ENCODE measurements at places on chromosomes 7 and 10.

DNA sequence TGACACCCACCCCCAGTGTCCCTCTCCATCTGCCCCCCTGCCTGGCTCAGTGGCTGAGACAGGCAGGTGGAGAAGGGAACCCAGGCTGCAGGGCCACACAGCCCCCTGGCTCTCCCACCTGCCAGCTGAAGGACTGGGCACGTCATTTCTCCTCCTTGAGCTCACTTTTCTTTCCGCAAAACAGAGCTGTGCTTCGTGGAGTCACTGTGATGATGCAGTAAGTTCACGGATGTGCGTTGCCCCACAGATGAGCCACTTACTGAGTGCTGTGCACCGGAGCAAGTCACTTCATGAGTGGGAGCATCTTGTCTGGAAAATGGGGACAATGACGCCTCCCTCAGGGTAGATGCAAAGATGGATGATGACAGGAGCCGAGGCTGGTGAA lies 2.7 kb downstream of the OPN4 start:
- DNase-seq: no peak

DNA sequence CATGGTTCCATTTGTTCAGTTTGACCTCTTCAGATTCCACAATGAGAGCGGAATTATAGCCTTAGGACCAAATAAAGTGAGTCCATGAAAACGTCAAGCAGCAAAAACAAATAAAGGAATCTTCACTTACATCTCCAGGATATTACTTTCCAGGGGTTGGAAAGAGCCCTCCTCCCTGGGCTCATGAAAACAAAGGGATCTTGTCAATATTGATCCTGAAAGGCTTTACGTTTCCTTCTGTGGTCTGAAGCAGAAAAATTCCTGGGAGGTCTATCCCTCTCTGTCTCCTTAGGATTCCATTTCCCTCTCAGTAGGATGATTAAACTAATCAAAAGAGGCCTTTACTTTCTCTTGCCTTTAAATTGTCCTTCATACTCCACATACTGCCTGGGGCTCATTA lies 293.5 kb downstream of the GPAM start:
- DNase-seq: no peak

- no peak for DNase-seq
These were observed 6.4 kb upstream of the MMP21 start for GRCh38 chr10:125782054-125782453.

DNA sequence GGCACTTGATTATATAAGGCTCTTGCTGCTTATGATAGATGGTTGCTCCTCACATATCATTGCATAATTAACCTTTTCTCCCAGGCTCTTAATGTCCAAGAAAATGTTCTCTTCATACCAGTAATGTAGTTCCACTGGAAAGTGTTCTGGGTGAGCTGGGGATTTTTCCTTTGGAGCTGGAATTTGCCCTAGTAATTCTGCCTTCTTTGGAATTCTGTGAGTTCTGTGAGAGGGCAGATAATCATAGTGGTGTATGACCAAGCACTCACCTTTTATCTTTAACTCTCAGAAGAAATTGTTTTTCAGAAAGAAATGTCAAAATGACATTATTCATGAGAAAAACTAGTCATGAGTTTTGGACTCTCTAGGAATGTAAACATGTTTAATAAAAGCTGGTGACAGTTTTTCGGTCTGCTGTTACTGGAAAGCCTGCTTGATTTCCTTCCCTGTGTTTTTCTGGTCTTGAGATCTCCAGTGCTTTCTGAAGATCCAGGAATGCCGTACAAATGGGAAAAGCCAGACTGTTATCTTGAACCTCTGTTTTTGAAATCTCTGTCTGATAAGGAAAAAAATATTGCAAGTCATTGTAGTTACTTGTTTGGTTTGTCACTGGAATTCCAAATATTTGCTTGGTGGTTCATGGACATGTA lies 148.3 kb upstream of the PRPS1L1 start:
- no peak for DNase-seq

- DNase-seq: no peak
These were observed 288.3 kb upstream of the HABP2 start for GRCh38 chr10:113264333-113265131.

DNA sequence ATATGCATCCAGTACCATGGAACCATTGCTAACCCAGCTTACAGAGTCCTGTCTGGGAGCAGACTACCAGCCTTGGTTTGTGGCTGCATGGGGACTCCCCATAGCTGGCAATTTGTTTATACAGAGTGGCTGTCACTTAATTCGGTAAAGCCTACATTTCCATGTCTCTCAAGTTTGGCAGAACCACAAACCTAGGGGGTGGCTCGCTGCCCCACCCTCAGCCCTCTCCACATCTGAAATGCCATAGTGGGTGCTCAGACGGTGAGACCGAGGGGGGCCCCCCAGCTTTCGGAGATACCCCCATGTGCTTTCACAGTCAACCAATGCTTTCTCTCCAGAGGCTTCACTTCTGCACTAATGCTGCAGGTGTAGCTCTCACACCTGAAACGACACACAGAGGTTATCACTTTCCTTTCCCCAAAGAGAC lies 75.5 kb upstream of the KAT6B start:
- DNase-seq: no peak

- no peak for DNase-seq
These were observed 43.5 kb downstream of the STRA8 start for GRCh38 chr7:135277161-135277560.

DNA sequence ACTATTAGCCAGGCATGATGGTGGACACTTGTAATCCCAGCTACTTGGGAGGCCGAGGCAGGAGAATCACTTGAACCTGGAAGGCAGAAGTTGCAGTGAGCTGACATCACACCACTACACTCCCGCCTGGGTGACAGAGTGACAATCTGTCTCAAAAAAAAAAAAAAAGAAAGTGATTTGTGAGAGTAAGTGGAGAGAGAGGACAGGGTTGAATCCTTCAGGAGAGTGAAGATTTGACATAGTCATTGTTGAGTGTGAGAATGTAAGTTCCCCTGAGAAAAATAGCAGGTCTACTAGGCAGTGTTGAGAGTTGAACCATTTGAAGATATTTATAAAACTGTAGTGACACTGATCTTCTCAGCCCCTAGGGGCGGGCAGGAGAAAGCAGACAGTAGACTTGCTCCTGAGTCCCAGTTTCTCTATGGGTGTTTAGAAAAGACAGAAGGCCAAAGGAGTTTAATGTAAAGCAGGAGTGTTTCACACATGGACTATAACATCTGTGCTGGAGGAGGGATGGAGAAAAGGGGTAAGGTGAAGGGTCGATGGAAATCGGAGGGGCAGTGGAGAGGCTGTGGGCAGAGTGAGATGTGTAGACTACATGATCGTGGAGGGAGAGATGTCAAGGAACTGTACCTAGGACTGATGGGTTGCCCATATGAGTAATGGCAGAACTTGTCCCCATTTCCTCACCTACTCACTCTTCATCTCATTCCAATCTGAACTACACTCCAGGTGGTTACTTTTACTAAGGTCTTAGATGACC lies 13.7 kb upstream of the LAMB4 start:
- no peak for DNase-seq

GRCh38 chr10:69646185-69647060 lies 16.4 kb downstream of the FAM241B start:
- DNase-seq: no peak

DNA sequence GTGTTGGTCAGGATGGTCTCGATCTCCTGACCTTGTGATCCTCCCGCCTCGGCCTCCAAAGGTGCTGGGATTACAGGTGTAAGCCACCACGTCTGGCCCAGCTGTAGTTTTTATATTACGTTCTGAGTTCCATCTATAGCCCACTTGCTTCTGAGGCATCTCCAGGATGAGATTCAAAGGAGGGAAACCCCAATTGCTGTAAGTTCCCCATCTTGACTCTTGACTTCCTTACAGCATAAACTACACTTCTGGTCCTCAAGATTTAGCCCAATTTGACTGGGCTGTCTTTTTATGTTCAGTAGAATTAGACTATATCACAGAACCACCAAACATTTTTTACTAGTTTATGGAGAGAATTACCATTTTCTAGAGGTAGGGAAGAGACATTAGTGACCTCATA lies 44.3 kb downstream of the CCM2 start:
- DNase-seq: no peak
